Adipocyte (in vitro differentiated cells): ENCODE measurements at places on chromosomes 2 and 18.

DNA sequence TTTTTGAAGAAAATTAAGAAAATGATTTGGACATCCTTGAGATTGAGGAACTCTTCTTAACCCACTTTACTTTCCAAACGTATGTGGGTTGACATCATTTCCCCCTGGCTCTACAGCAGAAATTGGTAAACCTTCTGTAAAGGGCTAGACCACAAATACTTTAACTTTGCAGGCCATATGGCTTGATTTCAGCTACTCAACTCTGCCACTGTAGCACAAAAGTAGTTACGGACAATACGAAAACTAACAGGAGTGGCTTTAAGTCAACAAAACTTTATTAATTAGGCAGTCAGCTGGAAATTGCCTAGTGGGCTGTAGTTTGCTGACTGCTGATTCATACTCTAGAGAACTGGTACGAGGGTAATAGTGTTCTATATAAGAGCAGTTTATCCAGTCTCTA, 83.2 kb upstream of the DTNB start:
- DNase-seq = no peak

DNA sequence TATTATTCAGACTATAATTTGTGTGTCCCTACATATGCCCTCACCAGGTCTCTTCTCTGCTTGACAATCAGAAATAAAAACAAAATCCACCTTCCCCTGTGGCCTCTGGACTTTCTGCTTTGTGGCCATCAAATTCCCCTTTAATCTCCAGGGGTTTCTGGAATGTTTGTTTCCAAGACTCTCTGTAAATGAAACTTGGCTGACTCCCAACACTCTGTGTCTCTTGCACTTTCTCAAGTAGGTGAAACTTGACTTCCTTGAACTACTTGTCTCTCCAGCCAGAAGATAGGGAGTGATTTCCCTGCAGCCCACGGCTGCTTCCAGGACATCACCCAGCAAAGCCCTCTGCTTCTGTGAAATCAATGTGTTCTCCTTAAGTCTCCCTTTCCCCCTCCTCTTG, 54.1 kb upstream of the AQP4 start:
- no peak for DNase-seq

DNA sequence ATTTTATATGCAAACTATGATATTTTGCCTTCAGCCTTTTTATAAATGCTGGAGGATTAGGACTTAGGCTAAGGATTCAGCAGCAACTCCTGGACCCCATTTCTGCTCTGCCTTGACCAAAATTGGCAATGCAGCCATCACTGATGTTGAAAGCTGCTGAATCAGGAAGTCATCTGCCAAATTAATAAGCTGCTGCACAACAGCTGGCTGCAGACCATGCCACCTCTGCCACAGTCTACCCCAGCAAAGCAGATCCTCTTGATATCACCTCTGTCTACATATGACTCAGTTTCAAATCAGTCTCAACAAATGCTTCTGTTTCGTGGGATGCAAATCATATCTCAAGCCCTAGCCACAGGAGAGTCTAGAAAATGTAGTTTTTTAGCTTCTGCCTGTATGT, 7.1 kb upstream of the SOS1 start:
- DNase-seq = peak; percentile 59

GRCh38 chr2:217691516-217691915, 311.3 kb downstream of the TNS1 start:
- no peak for DNase-seq

- DNase-seq = no peak
Observed at GRCh38 chr18:50715919-50716318, 103.9 kb downstream of the MRO start.

DNA sequence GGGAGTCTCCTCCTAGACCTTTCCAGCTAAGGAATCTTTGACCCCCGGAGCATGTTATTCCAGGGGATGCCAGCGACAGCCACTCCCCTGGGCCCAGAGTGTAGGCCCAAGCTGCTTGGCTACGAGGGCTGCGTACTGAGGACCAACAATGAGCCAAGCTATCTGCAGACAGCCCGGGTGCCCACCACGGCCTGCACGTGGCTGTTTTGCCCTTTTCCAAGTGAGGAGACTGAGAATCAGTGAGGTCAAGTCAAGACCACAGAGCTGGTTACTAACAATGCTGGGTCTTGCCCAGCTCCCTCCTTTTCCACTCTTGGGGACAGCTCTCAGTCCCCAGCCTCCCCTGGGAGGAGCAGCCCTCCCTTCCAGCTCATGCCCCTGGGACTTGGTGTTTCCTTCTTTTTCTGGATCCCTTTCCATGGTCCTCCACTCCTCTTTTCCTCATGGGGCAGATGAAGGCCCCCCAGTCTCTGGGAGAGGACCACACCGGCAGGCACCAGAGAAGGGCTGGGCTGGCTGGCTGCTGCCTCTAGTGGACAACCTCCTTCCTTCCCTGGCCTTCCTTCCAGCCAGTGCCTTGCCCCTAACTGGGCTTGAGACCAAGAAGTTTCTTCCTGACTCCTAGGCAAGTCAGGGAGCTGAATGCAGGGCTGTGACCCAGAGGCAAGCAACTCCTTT, 550 bp upstream of the MALL start:
- peak; percentile 28 for DNase-seq

DNA sequence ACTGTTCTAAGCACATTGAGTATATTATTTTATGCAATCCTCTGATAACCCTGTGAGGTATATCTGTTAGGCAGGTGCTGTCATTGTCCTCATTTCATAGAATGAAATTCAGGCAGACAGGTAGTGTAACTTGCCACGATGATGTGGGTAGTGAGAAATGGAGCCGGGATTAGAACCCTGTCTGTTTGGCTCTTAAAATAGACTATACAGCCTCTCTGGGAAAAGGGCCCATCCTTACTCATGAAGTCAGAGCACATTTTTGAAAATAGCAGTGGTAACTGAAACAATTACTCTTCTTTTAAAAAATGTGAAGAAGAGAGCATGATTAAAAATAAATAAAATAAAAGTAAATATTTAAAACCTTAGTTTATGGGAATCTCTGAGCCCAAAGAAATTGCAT, 23.0 kb downstream of the FAM171B start:
- no peak for DNase-seq

- peak; percentile 91 for DNase-seq
Observed at GRCh38 chr18:55275039-55275901, 312.7 kb downstream of the TCF4 start.

DNA sequence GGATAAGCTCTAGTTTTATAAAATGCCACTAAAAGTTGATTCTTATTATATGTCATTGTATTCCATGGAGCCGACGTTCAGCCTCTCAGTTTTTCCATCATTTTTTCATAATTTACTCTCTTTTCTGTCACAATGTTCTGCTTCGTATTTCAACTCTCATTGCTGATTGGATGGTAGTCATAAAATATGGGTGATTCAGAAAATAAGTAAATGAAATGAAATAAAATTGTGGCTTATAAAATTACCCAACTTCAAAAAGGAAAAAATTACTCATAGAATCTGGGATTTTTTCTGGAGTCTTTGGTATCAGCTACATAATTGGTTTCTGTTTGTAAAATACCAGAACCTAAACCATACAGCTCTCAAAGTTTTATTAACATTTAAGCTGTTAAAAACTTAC, 139.7 kb upstream of the ITGA4 start:
- no peak for DNase-seq

GRCh38 chr2:29767606-29768335, 153.6 kb downstream of the ALK start:
- no peak for DNase-seq

DNA sequence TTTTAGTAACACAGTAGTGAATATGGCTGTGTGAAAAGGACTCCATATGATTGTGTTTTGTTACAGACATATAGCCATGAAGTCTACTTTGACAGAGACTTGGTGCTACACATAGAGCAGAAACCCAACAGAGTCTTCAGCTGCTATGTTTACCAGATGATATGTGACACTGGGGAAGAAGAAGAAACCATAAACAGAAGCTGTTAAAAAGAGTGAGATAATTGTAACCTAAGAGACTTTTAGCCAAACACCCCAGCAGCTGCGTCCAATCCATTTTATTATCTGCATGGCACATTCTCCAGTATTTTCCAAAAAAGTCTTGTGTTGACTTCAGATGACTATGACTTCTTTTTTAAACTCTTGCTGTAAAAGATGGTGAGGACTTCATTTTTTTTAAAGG, 41.4 kb upstream of the CYBRD1 start:
- no peak for DNase-seq

GRCh38 chr2:123127236-123127635, 897.9 kb upstream of the CNTNAP5 start:
- no peak for DNase-seq

DNA sequence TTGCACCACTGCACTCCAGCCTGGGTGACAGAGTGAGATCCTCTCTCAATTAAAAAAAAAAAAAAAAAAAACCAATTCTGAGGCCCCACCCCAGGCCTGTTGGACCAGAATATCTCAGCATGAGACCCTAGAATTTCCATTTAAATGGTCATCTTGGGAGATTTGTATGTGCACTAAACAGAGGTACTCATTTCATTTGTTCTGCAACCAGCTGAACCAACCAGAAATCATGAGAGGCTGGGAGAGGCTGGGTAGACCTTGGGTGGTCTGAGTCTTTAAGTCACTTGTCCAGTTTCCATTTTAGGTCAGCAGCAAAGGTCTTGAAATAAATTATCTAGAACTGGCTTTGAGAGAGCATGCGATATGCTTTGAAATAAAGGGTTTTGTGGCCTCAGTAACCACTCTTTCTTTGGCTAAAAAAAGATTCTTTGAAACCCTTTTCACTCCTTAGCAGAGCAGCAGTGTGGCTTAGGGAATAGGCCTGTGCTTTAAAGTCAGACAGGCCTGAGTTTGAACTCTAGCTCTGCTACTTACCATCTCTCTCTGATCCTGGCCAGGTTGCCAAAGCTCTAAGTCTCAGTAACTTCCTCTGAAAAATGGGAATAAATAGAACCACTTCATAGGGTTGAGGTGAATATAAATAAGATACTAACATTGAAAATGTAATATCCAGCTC, 52.6 kb downstream of the QPCT start:
- DNase-seq = no peak

DNA sequence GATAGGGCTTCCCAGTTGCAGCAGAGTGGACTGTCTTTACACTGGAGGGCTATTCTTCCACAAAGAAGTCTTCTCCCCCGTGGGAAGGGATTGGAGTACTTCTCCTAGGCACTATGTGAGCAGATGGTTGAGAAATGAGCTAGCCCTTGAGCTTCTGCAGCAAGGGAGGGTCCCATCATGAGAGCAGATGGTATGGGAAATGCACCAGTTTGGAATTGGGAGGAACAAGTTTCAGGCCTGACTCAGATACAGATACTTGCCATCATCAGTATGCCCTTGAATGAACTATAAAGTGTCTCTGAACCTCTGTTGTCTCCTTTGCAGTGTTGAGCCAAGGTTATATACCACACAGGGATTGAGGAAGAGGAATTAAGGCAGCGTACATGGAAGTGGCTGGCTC, 757.4 kb downstream of the RNF144A start:
- no peak for DNase-seq

DNA sequence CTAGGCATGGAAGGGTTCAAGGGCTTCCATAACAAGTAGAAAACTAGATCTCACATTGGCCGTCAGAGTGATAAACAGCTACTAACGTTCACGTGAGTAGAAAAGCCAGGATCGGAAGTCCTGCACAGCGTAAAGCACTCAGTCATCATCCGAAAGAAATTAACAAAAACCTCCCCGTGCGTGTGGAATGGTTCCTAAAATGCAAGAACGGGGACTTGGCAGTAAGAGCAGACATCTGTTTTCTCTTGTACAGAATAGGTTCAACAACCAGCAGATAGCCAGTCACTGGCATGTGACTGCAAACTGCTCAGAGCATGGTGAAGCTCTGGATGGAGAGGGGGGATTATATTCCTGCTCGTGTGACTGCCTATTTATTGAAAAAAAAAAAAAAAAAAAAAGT, 106.9 kb upstream of the ITGB6 start:
- DNase-seq = peak; percentile 89

GRCh38 chr2:29317077-29317517, 201.9 kb downstream of the CLIP4 start:
- peak; percentile 85 for DNase-seq

GRCh38 chr18:13474907-13475545, 251.3 kb downstream of the FAM210A start:
- DNase-seq = no peak

- no peak for DNase-seq
Observed at GRCh38 chr2:232885264-232885961, 15.3 kb downstream of the SNORC start.

DNA sequence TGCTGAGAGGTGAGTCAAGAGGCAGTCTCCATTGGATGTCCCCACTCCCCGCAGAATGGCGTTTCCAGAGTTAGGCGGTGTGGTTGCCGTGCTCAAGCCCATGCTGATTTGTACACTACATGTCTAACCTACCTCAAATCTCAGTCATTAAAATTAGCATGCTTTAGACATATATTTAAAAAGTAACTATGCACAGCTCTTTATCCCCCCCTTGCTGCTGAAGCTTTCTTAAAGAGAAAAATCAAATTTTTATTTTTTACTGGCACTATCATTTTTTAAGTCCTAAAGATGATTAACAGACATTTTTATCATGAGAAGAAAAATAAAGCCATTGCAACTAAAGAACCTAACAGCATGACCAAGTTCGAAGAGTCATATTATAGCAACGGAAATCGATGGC, 42.9 kb downstream of the BOLA3 start:
- DNase-seq = peak; percentile 31

GRCh38 chr2:223591596-223591995, 10.6 kb downstream of the SCG2 start:
- no peak for DNase-seq

DNA sequence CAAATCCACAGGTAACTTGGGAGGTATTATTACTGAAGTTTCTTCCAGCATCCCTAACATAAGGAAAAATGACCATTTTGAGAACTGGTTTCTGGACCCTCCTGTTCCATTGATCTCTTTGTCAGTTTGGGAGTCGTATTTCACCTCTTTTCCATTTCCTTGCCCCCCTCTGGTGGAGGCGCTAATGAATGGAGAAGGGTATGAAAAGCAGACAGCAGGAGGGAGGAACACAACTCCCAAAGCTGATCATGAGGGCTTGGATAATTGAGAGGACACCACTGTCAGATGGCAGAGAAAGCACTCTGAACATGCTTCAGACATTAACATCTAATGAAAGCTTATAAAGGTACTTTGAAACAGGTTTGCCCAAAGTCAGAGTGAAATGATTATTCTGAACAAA, 56.6 kb upstream of the TLK1 start:
- no peak for DNase-seq
